Tongue (tissue), 3 donors: ENCODE measurements at places on chromosomes 6 and 20. TPM values are rescaled to one million over a fixed set of nuclear protein-coding genes. Genes with fewer than 3 reads are reported as not detected.

The KHDC1L gene
- not detected for total RNA-seq

The FAM135A gene
- total RNA-seq, result 61.5 TPM

The HSPA12B gene
- total RNA-seq, result 26.7 TPM

The FANCE gene
- total RNA-seq, result 14.7 TPM

DNA sequence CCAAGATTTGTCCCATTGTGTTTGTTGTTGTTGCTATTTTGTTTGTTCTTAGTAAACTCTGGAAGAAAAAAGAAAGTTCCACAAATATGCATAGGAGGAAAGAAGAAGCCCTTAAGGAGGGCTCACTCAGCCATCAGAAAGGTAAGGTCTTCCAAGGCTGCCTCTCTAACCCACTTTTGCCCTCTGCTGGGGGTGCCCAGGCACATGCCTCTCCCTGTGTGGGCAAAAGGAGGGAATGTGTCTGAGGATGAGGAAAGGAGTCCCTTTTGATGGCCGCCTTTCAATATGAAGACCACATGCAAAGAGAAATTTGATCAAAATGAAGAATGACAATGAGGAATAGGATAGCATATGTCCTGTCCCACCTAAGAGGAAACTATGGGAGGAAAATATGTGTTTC, 248.2 kb upstream of the POU3F2 start:
- no peak for DNase-seq

- DNase-seq, result peak; percentile 84
Observed at GRCh38 chr6:56232436-56232835, 14.9 kb downstream of the COL21A1 start.

- no peak for DNase-seq
Observed at GRCh38 chr6:167858842-167859664, 32.3 kb downstream of the AFDN start.

- no peak for DNase-seq
Observed at GRCh38 chr20:13745784-13746183, 38.9 kb downstream of the ESF1 start.
